ENCODE measurements at places on chromosomes 5 and 9.

DNA sequence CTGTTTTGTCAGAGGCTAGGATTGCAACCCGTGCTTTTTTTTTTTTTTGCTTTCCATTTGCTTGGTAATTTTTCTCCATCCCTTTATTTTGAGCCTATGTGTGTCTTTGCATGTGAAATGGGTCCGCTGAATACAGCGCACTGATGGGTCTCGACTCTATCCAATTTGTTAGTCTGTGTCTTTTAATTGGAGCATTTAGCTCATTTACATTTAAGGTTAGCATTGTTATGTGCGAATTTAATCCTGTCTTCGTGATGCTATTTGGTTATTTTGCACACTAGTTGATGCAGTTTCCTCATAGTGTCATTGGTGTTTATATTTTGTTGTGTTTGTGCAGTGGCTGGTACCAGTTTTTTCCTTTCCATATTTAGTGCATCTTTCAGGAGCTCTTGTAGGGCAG is 36.2 kb upstream of the TAF11L2 start:
- no peak for DNase-seq

DNA sequence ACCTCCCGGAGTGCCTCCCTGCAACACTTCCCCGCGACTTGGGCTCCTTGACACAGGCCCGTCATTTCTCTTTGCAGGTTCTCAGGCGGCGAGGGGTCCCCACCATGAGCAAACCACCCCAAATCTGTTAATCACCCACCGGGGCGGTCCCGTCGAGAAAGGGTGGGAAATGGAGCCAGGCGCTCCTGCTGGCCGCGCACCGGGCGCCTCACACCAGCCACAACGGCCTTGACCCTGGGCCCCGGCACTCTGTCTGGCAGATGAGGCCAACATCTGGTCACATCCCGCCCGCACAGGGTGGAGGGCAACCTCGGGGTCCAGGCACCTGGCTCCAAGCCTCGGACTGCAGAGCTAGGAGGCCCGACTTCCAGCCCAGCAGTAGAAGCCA is 776 bp upstream of the TERT start:
- no peak for DNase-seq

DNA sequence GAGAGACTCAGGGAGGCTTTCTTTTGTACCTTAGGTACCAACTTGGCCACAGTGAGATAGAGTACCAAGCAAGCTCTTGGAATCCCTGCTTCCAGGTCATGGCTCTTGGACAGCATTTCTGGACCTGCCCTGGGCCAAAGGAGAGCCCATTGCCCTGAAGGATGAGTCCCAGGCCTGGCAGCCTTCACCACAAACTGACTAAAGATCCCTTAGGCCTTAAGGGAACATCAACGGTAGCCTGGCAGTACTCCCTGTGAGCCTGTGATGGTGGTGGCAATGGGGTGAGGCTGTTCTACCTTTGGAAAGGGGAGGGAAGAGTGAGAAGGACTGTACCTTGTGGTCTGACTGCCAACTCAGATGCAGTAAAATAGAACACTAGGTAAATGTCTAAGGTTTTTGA is 334.6 kb downstream of the SPOCK1 start:
- no peak for DNase-seq

- no peak for DNase-seq
Observed at GRCh38 chr5:68673106-68673822, 420.6 kb upstream of the SLC30A5 start.

GRCh38 chr5:62779010-62779422 is 200.4 kb downstream of the LRRC70 start:
- DNase-seq = no peak

GRCh38 chr9:82140471-82140870 is 151.9 kb downstream of the SPATA31D1 start:
- no peak for DNase-seq

- DNase-seq = no peak
Observed at GRCh38 chr9:114787214-114787613, 18.6 kb downstream of the TNFSF15 start.

DNA sequence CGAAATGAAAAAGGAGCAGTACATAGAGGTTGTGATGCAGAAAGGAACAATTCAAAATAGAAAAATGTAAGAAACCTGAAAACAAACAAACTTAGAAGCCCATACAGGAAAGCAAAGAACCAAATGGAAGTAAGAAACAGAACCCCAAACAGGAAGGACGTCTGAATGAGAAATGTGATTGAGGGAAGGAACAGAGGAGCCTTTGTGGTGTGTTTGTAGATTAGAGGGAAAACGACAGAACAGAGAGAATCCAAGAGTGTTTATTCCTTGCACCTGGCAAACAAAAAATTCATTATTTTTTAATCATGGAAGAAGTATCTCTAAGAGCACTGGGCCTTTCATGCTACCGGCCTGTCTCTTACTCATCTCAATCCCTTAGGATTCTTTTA is 67.8 kb upstream of the ZSWIM6 start:
- no peak for DNase-seq

All from DMS153 (cell line).